ENCODE measurements at places on chromosomes 3 and 15.

DNA sequence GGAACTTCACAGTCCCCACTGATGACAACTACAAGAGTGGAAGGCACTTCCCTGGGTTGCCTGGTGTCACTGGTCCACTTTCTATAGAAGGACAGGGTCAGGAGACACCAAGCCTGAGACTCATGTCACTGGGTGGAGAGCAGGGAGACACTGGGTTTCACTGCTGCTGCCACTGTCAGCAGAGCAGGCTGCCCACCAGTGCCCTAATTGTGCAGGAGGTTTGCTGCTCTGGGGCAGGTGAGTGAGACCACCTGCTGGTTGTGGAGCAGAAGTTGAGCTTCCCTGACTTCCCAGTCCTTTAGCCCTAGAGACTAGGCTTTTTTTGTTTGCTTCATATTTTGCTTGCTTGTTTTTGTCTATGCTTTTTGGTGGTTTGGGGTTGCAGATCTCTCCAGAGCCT lies 528.4 kb upstream of the RGMA start:
- no peak for DNase-seq

- DNase-seq: no peak
These were observed 6.2 kb upstream of the CEP70 start for GRCh38 chr3:138600100-138600745.

- no peak for DNase-seq
These were observed 221.9 kb upstream of the TOPAZ1 start for GRCh38 chr3:44019736-44020135.

DNA sequence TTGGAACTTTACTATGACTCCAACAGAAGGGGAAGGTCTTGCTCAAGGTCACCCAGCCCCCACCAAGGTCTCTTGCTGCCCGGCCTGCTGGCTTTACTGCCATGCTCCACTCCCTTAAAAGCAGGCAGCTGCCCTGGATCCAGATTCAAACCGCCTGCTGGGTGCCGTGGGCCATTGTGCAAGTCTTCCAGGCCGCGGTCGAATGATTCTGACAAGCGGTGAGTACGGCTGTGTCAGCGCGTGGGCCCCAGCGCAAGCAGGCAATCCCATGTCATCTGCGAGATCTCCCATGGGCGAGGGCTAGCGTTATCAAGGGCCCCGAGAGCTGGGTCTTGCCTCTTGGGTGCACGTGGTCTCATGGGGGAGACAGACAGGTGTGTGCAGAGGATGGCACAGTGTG lies 37.6 kb downstream of the CORO2B start:
- DNase-seq: no peak

DNA sequence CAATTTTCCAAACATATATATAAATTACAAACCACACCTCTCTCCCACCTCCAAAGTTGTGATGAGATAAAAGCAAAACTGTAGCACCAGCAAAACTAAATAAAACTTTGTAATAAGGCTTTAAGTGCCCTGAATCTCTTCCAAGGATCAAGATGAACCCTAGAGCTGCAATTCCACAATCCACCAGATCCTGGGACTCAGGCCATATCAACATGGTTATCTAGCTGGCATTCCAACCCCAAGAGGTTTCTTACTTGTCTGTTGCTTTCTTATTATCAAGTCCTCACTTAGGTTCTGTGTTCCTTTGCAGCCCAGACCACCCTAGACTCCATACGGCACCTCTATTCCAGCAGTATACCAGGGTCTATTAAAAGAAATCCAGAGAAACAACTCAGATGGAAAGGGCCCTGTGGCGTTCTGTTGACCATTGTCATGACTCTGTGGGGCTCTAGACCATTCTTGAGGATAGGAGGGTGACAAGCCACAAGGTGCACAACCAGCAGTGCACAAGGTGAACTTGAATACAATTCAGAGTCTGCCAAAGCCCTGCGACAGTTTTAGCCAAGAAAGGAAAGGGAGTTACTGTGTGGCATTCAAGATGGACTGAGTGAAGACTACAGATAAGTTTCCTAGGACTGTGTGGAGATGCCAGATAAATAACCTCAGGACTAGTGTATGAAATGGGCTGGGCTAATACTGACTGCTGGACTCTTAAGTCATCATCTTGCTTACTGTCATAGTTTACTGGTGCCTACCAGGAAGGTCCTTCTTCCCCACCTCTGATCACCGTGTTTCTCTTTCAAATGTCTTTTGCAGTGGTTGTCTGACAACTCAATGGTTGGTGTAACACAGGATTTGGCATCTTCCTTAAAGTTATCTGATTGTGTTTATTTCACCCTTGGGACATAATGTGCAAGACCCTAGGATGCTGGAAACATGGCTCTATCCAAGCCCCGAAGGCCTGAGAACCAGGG lies 27.2 kb downstream of the ACKR2 start:
- DNase-seq: no peak
